Inflammatory macrophage treated with lipopolysaccharide for 1 hour (primary cell): ENCODE measurements at places on chromosomes 2 and 18.
A peak's percentile ranks its signal among the peaks of the same experiment; 100 is the strongest.

DNA sequence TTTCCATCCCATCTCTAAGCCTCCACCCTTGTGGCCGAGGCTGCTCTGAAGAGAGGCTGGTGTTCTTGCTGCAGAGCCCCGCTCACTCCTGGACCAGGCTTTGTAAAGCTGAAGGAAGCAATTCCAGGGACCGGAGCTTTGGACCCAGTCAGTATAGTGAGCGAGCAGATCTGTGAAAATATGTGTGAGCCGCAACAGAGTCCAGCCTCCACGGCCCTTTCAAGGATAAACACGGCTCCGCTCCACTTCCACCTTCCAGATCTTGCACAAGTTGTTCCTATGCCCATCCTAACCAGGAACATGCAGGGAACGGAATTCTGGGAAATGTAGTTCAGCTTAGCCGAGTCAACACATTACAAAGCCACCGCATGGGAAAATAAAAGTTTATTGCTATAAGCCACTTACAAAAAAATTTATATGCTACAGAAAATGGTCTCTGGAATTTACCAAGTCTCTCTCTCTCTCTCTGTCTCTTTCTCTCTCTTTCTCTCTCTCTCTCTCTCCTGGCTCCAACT lies 151.7 kb upstream of the ZNF521 start:
- peak; percentile 26 for DNase-seq

- DNase-seq, result no peak
These were observed 284.1 kb downstream of the PHLPP1 start for GRCh38 chr18:62999392-62999791.

GRCh38 chr2:147923846-147924245 lies 79.0 kb downstream of the ACVR2A start:
- DNase-seq, result no peak

- no peak for DNase-seq
These were observed 31.0 kb downstream of the EDAR start for GRCh38 chr2:108958002-108958401.

- DNase-seq, result no peak
These were observed 115.8 kb upstream of the SIX3 start for GRCh38 chr2:44825702-44826101.

GRCh38 chr18:77079954-77080682 lies 52.5 kb downstream of the MBP start:
- no peak for DNase-seq

DNA sequence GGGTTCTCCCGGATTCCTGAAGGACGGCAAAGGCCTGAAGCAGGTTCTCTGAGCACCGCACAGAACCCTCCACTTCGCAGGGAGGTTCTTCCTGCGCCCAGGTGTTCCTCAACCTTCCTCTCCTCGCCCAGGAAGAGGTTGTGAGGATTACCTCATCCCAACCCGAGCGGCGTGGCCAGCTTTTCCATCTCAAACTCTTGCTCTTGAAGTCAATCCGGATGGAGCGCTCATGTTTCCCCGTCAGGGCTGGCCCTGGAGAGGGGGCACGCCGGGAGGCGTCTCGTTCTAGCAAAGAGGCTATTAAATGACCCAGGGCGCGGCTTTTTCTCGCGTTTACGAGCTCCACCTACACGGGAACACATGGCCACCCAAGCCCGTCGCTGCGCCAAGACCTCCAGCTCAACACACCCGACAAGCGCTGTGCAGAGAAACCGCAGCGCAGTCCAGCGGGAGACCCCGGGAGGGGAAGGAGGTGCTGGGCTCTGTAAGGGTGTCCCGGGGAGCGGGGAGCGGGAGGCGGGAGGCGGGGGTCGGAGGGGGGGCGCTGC lies 540 bp upstream of the RAB10 start:
- no peak for DNase-seq

- no peak for DNase-seq
These were observed 1.8 kb upstream of the HDAC4 start for GRCh38 chr2:239402666-239403065.

DNA sequence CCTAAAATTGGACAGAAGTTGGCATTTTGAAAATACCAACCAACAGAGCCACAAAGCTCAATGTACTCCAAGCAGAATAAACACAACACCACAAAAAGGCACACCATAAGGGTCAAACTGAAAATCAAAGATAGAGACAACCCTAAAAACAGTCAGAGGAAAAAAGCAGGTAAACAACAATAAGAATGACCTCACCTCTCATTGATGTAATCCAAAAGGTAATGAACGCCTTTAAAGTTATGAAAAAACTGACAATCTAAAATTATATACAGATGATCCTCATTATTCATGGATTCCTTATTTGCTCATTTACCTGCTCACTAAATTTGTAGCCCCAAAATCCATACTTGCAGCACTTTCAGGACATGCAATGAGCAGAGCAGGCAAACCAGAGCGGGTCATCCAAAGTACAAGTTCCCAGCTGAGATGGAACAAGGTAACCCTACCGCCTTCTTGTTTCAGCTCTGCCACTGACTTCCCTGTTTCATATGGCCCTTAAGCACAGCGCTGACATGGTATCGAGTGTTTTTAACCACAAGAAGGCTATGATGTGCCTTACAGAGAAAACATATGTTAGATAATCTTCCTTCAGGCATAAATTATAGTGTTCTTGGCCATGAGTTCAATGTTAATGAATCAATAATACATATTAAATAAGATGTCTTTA lies 17.0 kb downstream of the RTN4 start:
- DNase-seq, result peak; percentile 39

- DNase-seq, result no peak
These were observed 57.6 kb downstream of the BOLA3 start for GRCh38 chr2:74089816-74090745.

DNA sequence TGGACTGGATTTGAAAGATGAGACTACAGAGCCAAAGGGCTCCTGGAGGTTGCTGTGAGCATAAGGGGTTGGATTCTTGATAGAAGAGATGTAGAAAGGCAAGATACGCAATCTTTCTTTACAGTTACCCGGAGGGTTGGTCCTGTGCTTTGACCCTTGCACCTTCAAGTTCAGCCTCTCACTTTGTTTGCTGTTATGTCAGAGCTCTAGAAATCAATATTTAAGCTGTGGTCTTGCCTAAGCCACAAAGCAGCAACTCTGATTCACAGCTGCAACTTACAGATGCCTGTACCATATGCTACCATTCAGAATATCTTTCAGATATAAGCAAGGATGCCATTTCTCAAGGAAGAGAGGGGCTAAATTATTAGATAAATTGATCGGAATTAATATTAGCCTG lies 943.1 kb upstream of the LRRTM1 start:
- DNase-seq, result no peak

- DNase-seq, result no peak
These were observed 48.3 kb downstream of the LAMA3 start for GRCh38 chr18:23737578-23737977.

DNA sequence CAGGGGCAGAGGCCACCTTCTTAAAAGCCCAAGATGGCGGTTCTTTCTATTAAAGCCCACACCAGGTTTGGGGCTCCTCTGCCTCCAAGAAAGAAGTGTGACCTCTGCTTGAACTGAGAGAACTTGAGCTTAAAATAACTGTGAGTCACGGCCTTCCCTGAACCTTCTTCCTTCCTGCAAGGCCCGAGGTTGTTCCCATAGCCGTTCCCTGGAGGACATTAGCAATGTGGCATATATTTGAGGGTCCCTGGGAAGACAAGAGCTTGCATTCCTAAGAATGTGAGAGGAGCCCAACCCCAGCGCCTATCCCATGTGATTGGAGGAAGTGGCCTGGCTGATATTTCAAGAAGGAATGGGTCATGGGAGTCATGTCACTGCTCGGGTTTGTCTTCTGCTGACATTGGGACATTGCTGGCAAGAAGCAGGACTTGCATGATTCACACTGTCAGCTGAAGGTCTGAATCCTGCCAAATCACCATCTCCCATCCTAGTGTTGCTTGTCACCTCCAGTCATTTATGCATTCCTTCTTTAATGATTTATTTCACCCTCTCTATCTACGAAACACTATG lies 168.1 kb downstream of the TRIB2 start:
- peak; percentile 11 for DNase-seq

GRCh38 chr2:202306034-202306433 lies 40.5 kb downstream of the NOP58 start:
- DNase-seq, result no peak

DNA sequence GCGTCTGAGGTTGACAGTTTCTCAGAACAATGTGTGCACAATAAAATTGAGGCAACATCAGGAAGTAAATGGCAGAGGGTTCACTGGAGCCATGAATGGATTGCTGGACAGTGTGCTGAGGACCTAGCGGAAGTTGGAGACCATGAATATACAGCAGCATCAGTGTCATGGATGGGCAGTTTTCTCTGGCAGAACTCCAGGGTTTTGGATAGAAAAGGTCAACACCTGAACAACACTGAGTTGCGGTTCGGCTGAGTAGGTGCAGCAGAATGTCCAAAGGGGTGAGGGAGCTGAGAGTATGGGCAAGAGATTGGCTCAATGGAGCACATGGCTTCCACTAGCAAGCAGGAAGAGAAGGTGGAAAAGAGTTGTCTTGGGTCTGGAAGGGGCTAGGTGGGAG lies 73.7 kb downstream of the DNER start:
- no peak for DNase-seq

- DNase-seq, result no peak
These were observed 183.8 kb downstream of the MYT1L start for GRCh38 chr2:2146969-2147900.

- DNase-seq, result peak; percentile 64
These were observed 78.9 kb downstream of the RAB31 start for GRCh38 chr18:9787036-9787435.

DNA sequence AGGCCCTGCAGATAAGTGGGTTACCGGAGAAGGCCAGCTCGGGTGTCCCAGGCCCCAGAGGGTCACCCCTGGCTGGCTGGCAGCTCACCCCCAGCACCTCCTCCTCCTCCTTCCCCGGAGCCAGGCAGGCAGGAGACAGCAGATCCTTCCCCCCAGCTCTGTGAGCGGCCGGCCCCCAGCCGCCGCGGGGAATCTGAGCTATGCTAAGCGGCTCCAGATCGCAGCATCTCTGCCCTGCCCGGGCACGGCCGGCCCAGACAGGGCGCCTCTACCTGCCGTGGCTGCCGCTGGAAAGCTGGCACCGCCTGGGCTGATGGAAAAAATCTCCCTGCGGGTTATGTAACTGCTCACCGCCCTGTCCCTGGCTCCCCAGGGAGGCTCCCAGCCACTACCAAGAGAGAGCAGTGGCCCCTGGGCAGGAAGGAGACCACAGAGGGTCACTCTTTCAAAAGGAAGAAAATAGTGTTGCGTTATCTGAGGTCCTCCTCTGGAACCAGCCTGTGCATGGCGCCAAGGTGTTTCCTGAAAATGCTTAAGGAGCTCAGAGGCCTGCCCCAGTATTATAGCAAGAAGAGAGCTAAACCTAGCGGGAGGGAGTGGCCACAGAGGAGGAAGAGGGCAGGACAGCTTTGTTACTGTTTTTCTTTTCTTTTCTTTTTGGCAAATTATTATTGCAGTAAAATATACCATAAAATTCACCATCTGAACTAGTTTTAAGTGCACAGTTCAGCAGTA lies 179.0 kb downstream of the SMAD7 start:
- DNase-seq, result no peak

DNA sequence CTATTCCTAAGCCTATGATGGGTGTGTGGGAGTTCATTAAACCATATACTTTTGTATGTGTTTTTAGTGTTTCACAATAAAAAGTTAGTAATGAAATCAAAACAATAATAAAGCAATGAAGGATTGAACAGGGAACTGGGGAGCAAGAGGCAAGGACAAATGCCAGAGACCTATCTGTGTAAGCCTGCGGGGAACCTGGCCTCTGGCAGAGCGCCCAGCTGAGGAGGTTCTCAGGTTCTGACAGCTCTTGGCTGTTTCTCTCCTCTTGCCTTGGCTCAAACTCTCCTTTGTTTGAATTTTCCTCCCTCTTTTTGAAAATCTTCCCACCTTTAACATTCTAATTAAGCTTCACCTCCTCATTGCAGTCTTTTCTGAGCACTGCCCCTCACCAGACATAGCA lies 200.0 kb upstream of the NCKAP5 start:
- no peak for DNase-seq

GRCh38 chr2:213980883-213981282 lies 430.0 kb upstream of the VWC2L start:
- no peak for DNase-seq

DNA sequence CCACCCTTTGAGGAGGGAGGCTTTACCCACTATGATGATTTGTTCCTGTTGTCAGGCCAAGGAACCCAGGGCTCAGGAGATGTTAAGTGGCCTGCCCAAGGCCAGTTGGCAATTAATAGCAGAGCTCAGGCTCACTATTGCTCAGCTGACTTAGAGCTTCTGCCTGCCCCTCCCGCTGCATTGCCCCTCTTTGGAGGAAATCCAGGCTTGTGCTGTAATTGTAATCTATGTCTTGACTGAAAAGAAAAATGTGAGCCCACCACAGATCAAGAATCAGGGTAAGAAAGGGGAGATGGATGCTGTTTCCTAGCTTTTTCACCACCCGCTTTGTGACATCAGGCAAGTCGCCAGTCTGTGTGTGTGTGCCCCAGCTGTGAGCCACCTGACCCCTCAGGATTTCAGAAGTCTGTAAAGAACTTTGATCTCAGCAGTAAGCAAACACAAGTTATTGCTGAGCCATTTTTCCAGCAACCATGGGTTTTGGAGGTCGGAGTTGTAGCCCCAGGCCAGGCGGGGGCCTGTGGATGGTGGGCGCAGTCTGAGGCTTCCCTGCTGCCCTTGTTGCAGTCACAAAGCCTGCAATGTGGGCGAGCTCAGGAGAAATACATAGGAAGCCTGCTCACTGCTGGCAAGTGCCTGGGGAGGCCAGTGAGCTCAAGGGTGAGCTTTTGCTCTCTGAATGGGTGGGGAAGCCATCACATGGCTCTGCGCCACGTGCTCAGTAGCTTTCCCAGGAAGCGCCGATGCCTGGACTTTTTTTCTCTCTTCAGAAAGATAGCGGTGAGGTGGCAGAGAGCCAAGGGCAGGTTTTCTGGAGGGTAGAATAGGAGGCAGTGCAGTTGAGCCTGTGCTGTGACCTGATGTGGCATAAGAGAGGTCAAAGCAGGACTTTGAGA lies 6.1 kb downstream of the CABLES1 start:
- no peak for DNase-seq

GRCh38 chr2:159546039-159546438 lies 70.3 kb downstream of the BAZ2B start:
- no peak for DNase-seq
